NCI-H526 treated with DMSO at 0.1 percent for 48 hours (cell line): ENCODE measurements at places on chromosomes 5 and 9.

- DNase-seq = no peak
These were observed 223.9 kb upstream of the DMRT1 start for GRCh38 chr9:617445-618085.

DNA sequence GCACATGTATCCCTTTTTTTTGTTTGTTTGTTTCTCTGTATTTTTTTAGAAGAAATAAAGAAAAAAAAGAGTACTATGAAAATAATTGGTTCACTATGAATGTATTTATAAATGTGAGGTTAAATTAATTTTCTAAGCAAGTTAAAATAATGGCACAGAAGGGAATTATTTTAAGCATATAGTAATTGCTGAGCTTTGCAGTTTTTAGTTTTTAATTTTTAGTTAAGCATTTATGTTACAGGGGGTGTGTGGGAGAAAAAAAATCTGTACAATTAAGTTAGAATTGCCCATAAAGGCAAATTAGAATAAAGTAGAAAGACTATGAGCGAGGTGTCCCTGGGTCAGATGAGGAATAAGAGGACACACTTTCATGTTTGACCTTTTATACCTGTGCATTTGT lies 152.6 kb downstream of the CDH18 start:
- no peak for DNase-seq

- no peak for DNase-seq
These were observed 210.2 kb downstream of the TSSK1B start for GRCh38 chr5:113224605-113225065.

DNA sequence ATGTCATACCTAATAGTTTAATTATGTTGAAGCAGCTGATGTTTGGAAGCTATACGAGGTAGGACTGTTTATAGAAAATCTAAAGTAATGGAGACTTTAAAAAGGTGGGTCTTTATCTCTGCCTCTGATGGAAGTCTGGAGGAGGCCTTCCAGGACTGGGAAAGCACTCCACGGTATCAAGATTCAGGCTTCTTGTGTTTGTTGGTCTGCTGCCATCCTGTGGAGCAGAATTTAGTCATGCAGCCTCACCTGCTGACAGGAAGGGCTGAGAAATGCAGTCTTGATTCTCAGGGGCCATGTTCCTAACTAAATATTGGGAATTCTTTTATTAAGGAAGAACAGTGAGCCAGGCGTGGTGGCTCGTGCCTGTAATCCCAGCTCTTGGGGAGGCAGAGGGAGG lies 15.9 kb downstream of the SPDL1 start:
- no peak for DNase-seq

DNA sequence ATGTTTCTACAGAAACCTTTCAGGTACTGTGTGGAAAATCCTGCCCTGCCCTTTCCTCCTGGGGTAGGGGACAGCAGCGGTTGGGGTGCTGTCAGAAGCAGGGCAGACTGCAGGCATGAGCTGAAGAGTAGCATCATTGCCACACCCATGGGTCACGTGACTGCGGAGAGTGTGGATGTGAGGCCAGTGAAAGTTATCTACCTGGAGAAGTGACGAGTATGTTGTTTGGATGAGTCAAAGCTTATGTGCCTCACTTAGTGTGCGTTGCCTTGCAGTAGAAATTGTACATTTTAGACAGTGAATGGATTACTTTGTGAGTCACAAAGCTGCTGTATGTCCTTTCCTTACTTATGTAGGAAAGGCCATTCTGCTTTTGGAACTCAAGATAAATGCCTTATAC lies 21.7 kb upstream of the ACTBL2 start:
- DNase-seq = no peak

DNA sequence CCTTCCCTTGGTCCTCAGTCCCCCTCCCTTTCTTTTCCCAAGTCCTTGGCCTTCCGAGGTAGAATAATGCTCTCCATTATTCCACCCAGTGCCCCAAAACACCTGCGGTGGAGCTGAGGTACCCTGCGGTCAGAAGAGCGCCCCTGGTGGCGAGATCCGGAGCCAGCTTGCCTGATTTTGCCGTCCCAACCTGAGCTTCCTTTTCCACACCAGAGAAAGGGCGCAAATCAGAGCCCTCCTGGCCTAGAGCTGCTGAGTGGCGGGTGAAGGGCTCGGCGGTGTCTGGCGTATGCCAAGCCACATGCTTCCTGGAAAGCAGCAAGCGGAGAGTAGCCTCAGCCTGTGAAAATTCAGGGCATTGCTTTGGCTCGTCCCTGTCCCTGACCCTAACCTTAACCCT lies 21.1 kb upstream of the CARTPT start:
- no peak for DNase-seq
